ENCODE measurements at places on chromosomes 5 and 9.

- DNase-seq: no peak
Measured at GRCh38 chr9:21081451-21081850, 3.7 kb upstream of the IFNB1 start.

- DNase-seq: no peak
Measured at GRCh38 chr5:159106193-159106568, 6.5 kb upstream of the EBF1 start.

DNA sequence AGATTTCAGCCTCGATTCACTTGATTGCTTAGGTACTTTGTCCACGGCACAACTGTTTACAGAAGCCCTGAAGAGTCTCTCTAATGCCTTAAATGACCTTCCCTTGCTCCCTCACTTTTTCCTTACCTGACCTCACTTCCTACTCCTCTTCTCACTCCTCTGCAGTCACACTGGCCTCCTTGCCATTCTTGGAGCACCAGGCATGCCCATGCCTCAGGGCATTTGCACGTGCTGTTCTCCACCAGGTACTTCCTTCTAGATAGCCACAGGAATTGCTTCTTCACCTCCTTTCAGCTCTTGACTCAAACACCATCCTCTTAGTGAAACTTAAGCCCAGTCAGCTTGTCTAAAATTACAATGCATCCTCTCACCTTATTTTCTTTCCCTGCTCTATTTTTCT is 52.4 kb upstream of the TRAF1 start:
- DNase-seq: no peak

- DNase-seq: no peak
Measured at GRCh38 chr9:76162086-76162730, 232.0 kb downstream of the RFK start.

- DNase-seq: no peak
Measured at GRCh38 chr5:168916266-168916665, 337.1 kb upstream of the PANK3 start.

DNA sequence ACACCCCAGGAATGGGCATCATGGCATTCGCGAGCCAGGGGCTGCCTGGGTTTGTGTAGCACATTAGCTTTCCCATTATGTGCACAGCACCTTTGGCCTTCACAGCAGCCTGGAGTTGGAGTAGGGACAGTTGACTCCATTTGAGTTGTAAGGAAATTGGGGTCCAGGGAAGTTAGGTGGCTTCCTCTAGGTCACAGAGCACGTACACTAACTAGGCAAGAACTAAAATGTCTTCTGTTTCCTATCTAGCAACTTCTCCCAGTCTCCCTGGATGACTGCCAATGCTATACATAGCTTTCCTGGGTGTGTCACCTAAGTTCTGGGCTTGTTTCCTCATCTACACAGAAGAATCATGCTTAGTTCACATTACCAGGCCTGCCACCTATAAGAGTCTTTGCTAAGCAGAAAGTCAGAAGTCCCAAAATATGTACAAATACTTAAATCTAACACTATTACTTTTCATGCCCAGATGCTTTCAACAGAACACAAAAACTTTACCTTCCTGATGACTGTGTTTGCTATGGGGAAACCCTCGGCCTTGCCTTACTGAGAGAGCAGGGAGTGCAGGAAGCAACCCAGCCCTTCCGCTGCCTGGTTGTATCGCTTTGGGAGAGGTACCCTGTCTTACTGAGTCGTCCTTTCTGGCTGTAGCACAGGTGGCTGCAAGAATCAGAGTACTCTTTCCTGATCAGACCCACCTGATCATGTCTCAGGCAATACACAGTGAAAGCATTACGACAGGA is 12.0 kb downstream of the MACROH2A1 start:
- peak; percentile 91 for DNase-seq

DNA sequence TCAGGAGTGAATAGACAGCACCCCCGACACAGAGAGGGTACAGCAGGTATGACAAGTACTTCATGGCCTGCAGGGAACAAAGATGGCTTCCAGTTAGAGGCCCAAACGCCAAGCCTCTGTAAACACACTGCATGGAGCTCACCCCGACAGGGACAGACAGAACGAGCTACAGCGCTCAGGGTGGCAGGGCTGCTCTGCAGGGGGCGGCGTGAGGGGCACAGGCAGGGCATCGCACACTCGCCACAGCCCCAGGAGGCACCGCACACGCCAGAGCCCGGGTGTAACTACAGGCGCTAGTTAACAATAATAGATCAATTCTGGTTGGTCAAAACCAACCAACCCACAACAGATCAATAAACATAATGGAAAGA is 21.1 kb downstream of the CLPTM1L start:
- no peak for DNase-seq

DNA sequence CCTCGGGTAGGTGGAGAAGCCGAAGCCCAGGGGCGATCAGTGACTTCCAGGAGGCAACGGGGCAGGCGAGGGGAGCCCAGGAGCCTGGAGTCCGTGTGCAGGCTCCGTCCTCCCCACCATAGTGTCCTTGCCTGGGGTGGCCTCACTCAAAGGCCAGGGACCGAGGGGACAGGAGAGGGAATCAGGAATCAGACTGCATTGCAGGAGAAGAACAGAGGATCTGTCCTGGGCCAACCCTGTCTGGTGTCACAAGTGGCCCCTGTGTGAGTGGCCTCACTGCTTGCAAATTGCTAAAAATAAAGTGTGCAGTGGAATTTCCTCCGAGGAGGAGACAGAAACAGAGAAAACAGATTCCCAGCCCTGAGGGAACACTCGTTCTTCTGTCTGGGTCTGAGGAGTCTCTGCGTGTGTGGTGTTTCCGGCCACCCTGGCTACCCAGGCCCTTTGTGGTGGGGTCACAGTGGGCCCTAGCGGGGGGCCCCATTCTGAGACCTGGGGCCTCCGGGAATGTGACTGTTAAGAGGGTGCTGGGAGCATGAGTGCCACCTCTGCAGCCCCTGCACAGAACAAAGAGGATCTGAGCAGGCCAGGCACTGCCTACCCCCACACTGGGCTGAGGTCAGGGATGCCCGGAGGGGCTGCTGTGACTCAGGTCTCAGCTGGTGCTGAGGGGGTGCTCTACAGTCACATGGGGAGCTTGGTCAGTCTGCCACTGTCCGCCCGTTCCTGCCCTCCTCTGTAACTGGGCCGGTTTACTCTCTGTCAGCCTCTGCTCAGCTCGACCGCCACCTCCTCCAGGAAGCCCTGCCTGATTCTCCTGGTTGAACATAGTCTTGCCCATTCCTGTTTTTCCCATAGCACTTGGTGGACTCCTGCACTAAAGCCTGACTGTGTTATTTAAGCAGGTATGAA is 7.4 kb downstream of the TRAF1 start:
- DNase-seq: no peak

DNA sequence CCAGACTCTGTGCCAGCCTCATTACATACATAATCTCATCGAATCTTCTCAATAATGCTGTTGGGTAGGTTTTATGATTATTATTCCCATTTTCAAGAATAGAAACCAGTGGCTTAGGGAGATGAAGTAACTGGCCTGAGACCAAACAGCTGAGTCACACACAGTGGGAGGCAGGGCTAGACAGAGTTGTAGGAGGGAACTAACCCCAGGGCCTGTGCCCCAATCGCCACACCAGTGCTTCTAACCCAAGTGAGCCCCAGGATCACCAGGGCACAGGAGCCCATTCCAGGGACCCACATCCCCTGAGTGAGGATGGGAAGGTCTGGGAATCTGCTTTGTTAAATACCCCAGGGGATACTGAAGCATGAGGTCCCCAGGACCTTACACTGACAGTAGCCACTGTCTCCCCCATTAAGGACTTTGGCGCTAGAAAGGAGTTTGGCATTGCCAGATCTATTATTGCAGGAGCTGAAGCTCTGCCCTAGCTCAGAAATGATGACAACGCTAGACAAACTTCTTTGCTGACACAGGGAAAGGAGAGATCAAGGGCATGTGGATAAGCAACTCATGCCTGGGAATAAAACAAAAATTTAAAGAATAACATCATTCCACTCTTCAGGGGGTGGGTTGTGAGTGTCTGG is 63.8 kb upstream of the PPARGC1B start:
- DNase-seq: no peak

- DNase-seq: no peak
Measured at GRCh38 chr9:124022201-124023121, 10.9 kb downstream of the LHX2 start.

- DNase-seq: no peak
Measured at GRCh38 chr9:125889112-125889475, 141.9 kb downstream of the PBX3 start.

DNA sequence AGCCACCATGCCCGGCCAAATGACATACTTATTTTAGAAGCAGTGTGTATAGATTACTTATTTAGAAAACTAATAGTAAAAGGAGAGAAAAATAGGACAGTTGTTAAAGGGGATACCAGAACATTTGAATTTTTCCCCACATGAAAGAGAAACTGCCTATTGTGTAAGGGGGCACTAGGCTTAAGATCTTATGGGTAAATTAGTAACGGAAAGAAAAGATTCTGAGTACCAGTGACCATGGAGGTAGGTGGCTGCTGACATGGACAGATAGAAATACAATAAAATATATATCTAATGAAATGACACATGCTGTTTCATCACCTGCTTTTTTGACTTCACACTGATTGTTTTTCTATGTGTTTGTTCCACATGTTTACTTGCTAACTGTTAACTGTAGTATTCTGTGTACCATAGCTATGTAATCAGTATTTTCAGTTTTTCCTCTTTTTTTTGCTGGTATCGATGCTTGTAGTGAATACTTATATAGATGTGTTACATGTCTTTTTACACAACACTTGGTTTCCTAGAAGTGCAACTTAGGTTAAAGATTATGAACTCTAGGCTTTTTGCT is 3.0 kb upstream of the DNAJC21 start:
- no peak for DNase-seq

- DNase-seq: no peak
Measured at GRCh38 chr5:78696637-78697036, 48.1 kb upstream of the LHFPL2 start.

DNA sequence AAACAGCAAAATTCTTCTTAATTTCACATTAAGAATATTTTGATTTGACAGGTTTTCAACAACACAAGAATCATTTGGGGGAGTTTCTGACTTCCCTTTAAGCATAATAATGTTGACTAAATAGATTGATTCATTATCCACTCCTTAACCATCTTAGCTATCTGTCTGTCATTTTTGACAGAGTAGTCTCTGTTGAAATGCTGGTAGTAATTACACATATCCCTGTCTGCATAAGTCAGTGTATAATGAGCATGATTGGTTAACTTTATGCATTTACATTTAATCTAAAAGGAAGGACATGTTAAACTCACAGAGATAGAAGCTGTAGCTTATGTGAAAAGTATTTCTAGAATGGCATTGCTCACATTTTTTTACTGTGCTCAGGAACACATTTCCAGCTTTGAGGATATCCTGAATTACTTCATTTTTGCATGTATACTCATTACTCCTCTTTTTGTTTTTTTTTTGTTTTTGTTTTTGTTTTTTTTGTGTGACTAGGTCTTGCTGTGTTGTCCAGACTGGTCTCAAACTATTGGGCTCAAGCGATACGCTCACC is 385.9 kb downstream of the KDM4C start:
- DNase-seq: no peak

DNA sequence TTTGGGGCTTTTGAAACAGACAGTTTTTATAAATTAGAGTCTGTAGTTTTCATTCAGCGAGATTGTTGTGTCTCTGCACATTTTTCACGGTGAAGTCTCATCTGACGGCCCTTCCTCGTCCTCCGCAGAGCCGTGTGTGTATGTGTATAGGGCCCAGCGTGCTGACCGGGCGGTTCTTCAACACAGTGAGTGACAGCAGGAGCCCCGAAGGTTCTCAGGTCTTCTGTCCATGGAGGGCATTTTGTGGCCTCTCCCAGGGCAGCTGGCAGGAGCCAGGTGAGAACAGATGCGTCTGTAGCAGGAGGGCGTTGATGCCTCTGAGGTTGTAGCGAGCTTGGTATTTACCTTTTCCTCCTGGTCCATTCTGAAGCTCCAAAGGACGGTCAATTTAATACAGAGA is 116.0 kb upstream of the LPCAT1 start:
- no peak for DNase-seq

DNA sequence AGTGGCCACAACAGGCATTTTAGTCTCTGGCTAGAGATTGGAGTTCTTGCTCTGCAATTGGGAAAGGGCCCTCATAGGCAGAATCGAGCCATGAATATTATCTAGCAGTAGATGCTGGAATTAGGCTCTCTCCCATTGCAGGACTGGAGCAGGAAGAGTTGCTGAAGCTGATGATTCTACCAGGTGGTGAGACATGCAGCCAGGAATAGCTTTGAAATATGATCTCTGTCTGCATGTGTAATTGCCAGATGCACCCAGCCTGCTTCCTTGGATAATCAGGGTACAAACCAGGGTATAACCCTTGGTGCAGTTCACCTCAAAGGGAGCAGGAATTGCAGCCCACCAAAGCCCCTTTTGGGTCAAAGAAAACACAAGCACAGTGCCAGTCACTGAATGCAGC is 211.4 kb upstream of the FTMT start:
- DNase-seq: no peak

DNA sequence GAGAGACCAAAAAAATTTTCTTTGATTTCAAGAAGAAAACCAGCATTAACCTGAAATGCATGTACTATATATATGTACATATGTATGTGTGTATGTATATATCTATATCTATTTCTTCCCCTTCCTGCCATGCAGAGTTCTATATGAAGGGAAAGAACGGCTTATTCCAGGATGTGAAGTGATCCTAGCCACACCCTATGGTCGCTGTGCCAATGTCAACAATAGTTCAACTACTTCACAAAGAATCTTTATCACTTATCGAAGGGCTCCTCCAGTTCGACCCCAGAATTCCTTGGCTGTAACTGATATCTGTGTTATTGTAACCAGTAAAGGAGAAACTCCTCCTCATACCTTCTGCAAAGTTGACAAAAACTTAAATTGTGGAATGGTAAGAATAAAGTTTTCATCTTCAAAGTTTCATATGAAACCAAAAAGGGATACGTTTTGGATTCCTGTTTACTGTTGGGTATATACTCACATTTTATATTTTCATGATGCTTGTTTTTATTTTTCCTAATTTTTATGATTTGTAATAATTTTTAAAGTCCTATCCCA is 56.2 kb downstream of the DENND4C start:
- DNase-seq: no peak
